ENCODE measurements at places on chromosomes 1 and 21.
A peak's percentile ranks its signal among the peaks of the same experiment; 100 is the strongest.

DNA sequence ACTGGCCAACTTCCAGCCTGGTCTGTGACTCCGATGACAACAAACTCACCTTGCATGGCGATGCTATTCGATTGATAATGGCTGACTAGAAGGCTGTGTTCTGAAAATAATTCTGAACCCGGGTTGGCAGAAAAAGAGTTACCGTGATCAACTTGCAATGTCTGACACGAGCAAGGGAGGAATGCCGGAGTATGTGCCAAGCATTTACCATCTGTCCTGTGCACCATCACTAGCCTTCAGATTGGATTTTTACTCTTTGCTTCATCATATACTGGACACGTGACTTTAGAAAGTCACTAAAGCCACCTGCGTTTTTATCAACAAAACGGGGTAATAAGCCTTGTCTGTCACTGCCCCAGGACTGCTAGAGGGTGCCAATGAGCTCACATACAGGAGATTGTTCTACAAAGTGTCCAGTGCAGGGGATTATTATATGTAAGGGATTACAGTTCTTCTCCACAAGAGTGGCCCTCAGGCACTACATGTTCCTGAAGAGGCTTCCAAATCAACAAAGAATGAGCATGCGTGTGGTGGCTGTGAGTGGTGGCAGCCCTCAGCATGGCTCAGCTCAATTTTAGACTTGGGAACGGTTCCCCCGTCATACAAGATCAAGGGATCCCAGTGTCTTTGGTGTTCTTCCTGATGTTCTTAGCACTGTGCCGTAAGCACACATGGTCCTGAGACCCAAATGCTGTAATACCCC lies 35.8 kb downstream of the SSBP3 start:
- DNase-seq = no peak

DNA sequence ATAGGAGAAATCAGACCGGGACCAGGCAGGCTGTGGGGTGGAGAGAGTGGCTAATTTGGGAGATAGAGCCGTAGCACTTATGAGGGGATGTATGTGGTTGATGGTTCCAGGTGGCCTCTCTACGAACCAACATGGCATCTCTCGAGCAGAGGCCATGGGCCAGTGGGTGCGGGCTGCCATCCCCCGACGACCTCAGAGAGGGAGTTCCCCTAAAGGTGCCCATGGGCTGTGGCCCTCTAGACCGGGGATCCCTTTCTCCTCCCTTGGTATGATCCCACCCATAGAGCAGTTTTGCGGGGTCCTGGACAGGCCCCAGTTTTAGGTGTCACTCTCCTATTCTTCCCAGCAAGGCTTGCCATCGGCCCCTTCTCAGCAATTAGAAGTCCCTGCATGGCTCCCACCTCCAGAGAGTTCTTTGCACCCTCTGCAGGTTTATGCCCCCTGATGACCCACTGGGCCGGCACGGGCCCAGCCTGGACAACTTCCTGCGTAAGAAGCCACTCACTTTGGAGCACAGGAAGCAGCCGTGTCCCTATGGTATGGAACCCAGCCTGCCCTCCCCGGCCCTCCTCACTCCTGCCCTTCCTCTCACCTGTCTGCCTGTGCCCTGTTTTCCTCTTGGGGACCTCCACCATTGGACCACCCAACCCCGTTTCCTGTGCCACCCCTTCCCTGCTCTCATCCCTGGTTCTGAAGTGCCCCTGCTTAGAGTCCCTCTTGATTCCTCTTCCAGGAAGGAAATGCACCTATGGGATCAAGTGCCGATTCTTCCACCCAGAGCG lies 7.8 kb downstream of the ZC3H12A start:
- no peak for DNase-seq

- no peak for DNase-seq
These were observed 70.7 kb upstream of the DAB1 start for GRCh38 chr1:57494530-57495079.

GRCh38 chr21:18191139-18191538 lies 53.5 kb upstream of the CHODL start:
- DNase-seq = no peak

DNA sequence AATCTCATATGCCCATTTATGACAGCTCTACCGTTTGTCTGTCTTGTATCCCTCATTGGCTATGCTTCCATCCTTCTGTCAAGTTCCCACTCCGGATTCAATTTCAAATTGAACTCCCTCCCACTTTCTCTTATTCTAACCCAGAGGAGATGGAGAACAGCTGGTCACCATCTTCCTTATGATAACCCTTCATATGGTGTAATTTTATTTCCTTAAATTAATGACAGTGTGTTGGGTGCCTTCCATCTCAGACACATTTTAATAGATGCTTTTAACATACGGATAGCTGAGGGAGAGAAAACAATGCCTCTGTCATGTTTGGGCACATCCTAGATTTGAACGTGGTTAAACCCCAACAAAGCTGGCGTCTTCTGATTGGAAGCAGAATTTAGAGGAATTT lies 103.0 kb upstream of the PLXNA2 start:
- no peak for DNase-seq

- DNase-seq = no peak
These were observed 6.1 kb upstream of the IGFN1 start for GRCh38 chr1:201184307-201185122.

GRCh38 chr1:56589369-56589768 lies 10.0 kb upstream of the PLPP3 start:
- no peak for DNase-seq

GRCh38 chr1:76209238-76209637 lies 134.7 kb downstream of the ST6GALNAC3 start:
- no peak for DNase-seq

- no peak for DNase-seq
These were observed 89.4 kb downstream of the GRIK3 start for GRCh38 chr1:36944883-36945282.

DNA sequence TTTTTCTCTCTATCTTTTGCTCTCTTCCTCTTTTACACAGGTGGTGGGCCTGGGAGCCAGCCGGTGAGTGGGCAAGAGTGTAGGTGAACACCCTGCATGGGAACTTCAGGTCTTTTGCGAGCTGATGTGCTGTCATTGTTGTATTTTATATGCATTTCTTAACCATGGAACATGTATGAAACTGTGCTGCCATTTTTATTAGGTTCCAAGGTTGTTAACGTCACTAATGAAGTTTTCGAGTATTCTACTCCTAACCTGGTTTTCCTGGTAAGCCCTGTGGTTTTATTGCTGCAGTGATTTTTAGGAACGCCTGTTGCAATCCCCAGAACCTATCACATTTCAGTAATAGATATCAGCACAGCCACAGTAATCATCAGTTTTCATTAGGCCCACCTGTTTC lies 14.8 kb upstream of the NID1 start:
- DNase-seq = no peak

DNA sequence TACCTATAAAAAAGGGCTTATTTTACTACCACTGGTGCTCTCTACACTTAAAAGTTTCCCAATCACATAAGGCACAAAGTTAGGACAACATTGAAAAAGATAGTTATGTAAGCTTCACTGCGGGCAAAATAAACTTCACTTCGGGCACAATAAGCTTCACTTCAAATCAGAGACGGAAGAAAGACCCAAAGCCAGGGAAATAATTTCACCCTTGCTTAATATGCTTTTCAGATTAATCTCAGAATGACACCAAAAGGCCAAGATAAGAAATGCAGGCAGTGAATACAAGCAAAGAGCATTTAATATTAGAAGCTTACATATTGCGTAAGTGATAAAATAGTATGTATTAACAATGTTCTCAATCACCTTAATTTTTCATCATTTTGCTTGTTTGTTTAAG lies 444.2 kb downstream of the SETD4 start:
- DNase-seq = no peak

DNA sequence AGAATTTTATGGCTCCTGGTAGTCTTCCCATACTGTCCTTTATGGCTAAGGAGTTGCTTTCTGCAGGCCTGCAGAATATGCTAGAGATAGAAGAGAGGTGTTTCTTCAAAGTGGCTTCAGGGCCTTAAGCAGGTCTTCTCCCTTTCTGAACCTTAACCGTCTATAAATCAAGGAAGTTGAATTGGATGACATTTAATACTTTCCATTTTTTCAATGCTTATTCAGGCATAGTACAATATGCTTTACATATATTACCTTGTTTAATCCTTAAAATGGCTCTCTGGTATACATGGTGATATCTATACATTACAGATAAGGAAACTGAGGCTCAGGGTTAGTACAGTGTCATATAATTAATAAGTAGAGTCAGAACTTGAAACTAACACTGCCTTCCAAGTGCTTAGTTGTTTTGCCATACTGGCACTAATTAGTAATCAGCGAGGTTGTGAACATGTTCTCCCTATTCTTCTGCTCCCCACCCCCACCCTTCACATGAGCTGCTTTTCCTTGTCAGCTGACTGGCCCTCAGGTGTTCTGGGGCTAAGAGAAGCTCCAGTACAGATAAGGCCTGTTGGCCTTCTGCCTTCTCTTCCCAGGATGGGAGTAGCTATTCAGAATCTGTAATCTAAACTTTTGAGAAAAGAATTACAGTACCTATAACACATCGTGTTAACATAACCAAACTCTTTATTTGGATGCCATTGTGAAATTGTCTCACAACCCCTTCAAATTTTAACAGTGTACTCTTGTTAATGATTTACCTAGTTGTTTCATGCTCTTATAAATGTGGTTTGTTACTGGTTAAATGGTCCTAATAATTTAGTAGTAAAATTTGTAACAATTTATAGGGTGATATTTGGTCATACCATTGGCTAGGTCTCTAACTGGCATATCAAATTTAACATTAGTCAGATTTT lies 13.6 kb downstream of the NFYC start:
- DNase-seq = no peak

DNA sequence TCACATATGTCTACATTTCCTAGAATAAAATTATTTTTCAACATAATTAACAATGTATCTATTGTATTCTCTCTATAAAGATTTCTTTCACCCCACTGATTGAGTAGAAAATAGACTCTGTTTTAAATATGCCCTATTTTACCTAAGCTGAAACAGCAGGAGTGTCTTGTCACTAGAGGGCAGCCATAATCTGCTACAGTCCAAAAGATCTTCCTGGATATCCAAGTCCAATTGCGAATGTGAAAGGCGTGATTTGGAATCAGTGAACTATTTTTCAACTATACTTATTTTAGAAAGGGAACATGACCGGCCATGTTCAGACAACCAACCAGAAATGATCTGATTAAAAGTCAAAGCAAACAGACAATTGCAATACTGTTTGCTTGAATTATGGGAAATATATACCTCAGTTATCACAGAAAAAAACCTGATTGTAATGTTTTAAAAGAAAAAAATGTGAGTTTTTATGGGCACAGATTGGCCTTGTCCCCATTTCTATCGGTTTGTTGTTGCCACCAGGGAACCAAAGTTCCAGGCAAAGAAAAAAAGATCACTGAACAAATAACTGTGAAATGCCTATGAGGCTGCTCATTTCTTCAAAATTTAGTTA lies 1211.0 kb upstream of the ADGRL4 start:
- DNase-seq = no peak

GRCh38 chr1:107867422-107867821 lies 97.6 kb downstream of the VAV3 start:
- no peak for DNase-seq

DNA sequence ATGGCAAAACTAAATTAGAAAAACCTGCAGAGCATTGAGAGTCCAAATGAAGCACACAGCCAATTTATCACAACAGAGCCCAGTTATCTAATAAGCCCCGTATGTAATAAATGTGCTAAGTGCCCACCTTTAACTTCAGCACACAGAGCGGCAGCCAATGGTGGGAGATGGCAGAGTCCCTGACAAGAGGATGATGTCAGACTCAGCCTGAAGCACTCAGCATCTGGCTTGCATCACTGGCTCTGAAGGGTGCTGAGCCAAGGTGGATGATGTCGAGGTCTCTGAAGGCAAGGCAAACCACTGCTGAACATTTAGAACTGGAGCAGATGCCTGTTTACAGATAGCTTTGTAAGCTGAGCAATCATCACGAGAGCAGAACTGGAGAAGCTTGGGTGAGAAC lies 118.3 kb downstream of the NUF2 start:
- DNase-seq = no peak

GRCh38 chr1:37298769-37299168 lies 175.6 kb upstream of the ZC3H12A start:
- no peak for DNase-seq

GRCh38 chr1:65196926-65197325 lies 48.9 kb downstream of the AK4 start:
- no peak for DNase-seq

GRCh38 chr1:37691497-37692077 lies 729 bp upstream of the CDCA8 start:
- peak; percentile 36 for DNase-seq

GRCh38 chr1:205843036-205843859 lies 6.7 kb downstream of the PM20D1 start:
- DNase-seq = no peak

DNA sequence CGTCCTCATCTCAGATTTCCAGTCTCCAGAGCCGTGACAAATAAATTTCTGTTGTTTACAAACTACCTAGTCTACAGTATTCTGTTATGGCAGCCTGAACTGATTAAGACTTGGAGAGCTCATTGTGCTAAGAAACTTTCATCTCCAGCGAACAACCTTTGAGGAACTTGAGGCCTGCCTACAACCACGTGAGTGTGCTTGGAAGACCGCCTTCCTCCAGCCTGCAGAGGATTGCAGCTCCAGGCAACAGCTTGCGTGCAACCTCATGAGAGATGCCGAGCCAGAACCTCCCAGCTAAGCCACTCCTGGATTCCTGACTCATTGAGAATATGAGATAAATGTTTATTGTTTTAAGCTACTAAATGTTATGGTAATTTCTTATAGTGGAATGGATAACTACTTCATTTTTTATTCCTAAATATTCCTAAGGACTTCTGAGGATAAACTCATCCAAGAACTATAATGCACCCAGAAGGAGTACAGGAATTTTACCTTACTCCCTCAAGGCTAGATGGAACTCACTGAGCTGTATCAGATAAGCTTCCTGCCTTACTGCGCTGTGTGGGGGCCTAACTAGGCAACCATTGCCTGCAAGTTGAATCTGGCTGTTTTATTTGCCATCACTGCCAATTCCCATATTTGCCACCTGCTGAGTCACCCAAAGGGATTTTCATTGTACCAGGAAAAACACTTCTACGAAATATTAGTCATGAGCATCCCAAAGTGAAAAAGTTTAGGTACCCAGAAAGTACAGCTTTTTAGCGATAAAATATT lies 17.6 kb downstream of the FAM177B start:
- no peak for DNase-seq

DNA sequence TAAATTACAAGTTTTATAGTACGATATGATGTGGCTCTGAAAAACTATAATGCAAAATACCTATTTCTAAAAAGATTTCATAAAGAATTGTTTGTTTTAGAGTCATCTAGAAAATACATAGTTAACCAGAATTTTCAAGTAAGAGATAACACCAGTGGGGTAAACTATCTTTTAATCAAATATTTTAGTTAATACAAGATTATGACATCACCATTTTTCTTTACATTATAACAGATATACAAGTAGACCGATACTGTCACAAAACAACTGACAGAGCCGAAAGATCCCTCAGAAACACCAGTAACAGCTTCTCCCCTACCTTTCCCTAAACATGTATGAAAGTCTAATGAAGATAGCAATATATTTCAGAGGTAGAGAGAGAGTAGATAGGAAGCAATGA lies 54.2 kb downstream of the EPS15 start:
- no peak for DNase-seq

DNA sequence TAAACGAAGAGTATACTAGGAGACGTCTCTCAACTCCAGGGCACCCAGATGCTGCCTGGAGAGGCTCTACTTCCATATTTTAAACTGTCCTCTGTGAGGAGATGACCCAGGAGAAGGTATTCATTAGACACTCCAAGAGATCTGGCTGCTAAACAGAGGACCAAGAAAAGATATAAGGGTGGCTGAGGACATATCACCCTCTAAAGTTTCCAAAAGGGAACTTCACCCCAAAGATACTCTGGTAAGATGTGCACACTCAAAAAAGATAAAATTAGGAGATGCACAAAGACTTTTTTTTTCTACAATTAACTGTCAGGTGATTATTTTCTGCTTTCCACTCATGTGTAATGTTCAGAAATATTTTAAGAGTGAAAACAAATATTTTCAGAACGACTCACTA lies 1.4 kb downstream of the ZNF670 start:
- DNase-seq = no peak

Data from activated CD4-positive, alpha-beta T cell treated with anti-CD3 and anti-CD28 coated beads, Interleukin-2, Interleukin-6, amounts not matched to agents 100 ng/mL and 50 ng/mL, durations not matched to agents 16 hours and 8 hours (primary cell).